C1 segment of cervical spinal cord (tissue), 14 donors: ENCODE measurements at places on chromosomes 12 and 14.

DNA sequence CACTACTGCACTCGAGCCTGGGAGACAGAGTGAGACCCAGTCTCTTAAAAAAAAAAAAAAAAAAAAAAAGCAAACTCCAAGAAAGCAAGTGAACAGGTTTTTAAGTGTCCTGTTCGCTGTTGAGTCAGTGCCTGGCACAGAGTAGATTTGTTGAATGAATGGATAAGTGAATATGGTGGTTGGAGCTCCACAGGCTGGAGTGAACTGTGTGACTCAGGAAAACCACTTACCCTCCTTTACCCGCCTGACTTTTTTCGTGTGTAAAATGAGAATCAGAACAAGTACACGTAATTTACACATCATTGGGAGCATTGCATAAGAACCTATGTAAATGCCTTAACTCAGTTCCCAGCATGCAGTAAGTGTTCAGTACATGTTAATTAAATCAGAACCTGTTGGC lies 24.0 kb upstream of the ESRRB start:
- no peak for DNase-seq

DNA sequence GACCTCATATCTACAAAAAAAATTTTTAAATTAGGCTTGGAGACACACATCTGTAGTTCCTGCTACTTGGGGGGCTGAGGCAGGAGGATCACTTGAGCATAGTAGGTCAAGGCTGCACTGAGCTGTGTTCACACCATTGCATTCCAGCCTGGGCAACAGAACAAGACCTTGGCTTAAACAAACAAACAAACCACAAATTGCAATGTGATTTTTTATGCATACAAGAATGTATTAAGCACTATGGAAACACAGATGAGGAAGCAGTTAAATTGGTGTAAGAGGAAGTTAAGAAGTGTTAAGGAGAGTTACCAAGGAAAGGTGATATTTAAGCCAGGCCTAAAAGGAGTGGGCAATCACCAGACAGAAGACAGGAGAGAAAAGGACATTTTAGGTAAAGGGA lies 83.6 kb upstream of the HECTD1 start:
- no peak for DNase-seq

- DNase-seq, result no peak
These were observed 380.3 kb upstream of the PDE3A start for GRCh38 chr12:19988001-19988400.

DNA sequence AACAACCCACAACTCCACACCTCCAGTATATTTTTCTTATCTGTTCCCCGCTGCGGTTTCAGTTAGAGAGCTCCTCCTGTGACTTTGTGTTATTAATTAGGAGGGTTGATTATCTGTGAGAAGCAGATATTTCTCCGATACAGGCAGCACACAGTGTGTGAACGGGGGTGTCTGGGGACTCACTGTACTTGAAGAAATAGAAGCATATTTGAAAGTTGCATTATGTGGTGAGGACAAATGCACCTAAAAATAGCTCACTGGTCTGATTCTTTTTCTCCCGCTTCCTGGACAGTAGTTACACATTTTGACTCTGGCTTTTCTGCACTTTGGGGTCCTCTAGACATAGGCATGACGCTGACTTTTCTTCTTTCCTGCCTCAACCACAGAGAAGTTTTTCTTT lies 277.7 kb downstream of the VRK1 start:
- DNase-seq, result no peak

DNA sequence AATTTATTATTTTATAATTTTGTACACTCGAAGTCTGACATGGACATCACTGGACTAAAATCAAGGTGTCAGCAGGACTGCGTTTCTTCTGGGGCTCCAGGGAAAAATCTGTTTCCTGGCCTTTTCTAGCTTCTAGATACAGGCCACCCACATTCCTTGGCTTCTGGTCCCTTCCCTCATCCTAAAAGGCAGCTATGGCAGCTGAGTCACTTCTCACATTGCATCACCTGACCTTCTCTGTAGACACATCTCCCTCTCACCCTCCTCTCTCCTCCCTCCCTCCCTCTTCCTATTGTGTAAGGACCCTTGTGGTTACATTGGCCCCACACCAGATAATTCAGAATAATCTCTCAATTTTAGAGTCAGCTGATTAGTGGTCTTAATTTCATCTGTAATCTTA lies 92.4 kb downstream of the RPS6KA5 start:
- no peak for DNase-seq

DNA sequence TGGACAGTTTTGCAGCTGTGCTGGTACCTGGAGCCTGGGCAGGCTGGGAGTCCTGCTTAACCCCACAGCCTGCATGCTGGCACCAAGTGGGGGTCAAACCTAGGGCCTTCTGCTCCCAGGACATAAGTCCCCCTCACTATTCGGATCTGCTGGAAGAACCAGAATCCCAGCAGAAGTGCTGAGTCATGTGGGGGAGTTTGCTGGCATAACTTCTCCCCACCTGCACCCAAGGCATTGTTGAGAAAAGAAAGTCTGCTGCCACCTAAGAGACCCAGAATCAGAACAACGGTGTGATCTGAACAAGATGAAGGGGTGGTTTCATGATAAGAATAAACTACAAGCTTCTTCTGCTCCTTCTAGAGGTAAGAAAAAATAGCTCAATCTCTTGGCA lies 102.7 kb downstream of the RBM19 start:
- no peak for DNase-seq

DNA sequence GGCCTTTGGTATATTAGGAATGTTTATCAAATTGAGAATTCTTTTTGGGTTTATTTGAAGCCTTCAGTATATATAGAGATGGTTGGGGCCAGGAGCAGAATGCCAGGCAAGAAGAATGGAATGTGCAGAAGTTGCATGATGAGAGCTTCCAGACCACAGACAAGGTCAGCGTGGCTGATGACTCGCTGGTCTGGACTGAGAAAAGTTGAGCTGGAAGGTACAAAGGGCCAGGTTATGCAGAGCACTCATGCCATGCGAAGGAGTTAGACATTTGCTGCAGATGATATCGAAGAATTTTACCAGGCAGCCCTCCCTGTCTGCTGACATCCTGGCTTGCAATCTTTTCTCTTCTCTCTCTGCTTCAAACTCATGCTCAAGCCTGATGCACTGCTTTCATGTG lies 196.2 kb upstream of the ARHGAP5 start:
- no peak for DNase-seq

- no peak for DNase-seq
These were observed 60.0 kb upstream of the TRAF3 start for GRCh38 chr14:102717276-102717675.

DNA sequence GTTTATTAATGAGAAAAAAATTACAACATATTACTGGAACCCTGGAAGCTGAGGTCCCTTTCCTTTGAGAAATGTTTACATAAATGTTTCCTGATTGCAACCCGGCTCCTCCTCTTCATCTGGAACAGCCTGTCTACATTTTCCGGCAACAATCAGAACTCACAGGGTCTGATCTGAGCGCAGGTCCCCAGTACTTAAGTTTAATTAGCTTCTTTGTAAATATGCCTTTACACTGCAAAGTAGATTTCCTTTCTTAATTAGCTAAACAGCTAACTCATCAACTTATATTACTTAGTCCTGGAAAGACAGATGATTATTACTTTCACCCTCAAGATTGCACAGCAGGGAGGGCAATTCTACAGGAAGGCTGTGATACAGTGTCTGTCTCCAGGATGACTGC lies 213.0 kb downstream of the MON2 start:
- no peak for DNase-seq

DNA sequence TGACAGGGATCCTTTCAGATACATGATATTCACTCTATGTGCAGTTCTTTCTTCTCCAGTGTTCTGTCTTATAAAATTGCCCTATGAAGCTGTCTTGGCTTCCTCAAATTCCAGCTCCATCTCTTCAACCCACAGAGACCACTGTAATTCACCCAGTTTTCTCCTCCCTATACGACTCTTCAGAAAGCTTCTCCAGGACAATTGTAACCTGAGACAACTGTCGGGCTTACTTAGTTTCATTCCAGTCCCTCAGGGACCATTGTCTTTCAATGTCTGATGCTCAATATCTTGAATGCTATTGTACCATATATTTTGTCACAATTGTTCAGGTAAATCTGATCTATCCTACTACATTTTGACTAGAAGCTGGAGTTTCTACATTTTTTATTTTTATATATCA lies 345.3 kb downstream of the RPL10L start:
- DNase-seq, result no peak

DNA sequence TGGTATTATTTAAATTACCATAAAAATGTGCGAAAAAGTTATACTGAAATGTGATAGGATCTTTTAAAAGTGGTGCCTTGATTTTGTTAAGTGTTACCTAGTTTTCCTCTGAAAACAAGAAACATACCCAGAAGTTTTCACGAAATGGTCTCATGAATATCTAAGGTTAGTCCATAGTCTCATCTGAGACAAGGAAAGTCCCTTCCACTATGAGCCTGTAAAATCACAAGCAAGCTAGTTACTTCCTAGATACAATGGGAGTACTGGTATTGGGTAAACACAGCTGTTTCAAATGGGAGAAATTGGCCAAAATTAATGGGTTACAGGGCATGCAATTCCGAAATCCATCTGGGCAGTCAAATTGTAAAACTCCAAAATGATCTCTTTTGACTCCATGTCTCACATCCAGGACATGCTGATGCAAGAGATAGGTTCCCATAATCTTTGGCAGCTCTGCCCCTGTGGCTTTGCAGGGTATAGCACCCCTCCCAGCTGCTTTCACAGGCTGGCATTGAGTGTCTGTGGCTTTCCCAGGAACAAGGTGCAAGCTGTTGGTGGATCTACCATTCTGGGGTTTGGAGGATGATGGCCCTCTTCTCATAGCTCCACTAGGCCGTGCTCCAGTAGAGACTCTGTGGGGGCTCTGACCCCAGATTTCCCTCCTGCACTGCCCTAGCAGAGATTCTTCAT lies 271.4 kb downstream of the NAV3 start:
- no peak for DNase-seq

DNA sequence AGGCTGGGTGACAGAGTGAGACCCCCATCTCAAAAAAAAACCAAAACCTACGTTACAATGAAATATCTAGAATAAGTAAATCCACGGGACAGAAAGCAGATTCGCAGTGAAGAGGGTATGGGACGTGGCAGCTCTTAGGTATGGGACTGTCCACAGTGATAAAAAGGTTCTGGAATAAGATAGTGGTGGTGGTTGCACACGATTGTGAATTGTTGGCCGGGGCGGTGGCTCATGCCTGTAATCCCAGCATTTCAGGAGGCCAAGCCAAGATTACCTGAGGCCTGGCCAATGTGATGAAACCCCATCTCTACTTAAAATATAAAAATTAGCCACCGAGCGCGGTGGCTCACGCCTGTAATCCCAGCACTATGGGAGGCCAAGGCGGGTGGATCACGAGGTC lies 76.3 kb downstream of the KDM2B start:
- DNase-seq, result no peak
